Hematopoietic multipotent progenitor cell (in vitro differentiated cells): ENCODE measurements at places on chromosomes 3 and 15.

DNA sequence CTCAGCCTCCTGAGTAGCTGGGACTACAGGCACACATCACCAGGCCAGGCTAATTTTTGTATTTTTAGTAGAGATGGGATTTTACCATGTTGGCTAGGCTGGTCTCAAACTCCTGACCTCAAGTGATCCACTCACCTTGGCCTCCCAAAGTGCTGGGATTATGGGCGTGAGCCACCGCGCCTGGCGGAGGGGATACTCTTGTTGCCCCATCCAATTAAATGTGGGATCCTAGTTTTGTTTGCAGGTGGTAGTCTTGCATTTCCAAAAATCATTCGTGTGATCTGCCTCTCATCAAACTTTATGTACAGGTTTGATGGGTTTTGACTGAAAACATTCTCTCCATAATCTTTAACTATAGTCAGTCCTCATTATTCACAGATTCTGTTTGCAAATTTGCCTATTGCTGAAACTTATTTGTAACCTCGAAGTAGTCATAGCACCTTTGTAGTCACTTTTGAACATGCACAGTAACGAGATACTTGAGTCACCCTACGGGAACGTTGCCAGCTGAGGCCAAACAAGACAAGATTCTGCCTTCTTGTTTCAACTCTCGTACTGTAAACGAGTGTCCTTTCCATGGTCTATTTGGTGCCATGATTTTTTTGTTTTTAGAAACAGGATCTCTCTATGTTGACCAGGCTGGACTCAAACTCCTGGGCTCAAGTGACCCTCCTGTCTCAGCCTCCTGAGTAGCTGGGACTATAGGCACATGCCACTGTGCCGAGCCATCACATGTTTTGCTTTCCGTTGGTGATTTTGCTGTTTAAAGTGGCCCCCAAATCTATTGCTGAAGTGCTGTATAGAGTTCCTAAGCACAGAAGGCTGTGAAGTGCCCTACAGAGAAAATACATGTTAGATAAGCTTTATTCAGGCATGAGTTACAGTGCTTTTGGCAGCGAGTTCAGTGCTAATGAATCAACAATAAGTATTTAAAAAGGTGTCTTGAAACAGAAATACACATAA, 8.1 kb upstream of the MAPK6 start:
- no peak for DNase-seq

DNA sequence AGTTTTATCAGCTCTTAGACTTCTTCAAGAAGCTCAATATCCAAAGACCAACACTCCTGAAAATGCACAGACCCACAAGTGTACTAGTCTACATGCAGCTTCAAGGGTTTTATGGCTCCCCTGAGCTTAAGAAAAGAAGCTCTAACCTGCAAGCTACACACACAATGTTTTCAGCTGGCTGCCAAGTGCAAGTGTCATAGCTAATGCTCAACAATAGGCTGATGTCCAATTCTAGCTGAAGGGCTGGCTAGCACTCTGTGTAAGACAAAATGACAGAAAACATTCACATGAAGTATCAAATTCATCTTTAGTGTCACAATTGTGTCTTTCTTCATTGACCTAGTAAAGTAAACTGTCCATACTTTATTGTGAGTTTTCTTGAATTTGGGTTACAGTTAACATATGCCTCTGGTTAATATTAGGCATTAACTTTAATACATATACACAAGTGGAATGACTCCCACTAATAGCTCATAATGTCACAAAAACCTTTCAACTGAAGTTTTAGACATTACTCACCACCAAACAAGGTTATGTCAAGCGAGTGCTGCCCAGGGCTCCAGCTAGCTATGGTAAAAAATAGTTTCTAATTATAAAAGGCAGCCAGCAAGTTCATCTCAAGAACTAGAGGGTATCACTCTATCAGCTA, 15.1 kb downstream of the ABI3BP start:
- DNase-seq: no peak

DNA sequence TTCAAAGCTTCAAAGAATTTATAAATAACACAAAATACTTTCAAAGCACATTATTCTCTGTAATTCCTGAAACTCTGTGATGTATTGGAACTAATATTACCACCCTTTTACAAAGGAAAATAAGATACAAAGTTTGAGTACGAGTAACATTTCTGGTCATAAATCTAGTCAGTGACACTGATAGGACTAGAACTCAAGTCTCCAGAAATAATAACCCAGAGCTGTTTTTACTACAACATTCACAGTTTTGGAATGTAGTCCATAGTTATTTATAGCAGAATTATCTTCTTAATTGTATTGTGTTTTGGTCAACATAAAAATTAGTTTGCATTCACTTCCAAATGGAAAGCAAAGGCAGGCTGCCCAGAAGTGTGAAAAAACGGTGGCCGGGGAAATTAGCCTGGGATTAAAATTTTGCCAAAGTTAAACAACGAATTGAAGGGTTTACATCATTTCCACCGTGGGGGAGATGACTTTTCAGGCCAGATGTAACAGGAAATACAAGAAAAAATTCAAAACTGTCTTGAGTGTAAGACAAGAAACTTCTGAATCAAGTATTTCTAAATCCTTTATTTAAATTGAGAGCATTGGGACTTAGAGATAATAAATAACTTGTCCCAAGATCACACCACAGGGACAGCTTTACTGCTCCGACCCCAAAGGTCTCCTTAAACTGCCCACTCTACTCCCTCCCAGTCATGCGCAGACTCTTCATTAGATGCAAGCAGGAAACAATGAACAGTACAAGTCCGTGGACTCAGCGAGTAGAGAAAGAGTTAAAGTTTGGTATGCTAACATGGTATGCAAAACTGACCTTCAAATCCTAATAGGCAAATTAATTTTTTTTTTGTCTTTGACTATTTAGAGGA, 74.3 kb upstream of the VGLL4 start:
- peak; percentile 14 for DNase-seq

- no peak for DNase-seq
Observed at GRCh38 chr3:127532561-127533203, 57.9 kb downstream of the TPRA1 start.

DNA sequence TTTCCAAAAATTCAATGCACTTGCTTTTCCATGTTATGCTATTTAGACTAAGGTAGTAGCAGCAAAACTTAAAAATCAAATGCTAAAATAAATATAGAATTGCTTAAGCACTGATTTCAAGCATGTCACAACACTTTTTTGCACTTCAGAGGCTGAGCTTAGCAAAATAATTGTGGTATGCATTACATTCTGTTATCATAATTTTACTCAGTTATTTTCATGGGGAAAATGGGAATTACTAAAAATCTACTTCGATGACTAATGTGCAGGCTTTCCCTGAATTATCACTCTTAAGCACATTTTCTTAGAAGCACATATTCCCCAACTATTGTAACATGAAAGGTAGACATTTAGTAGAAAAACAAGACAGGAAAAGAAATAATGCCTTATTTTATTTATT, 322.4 kb upstream of the CBLB start:
- DNase-seq: no peak

DNA sequence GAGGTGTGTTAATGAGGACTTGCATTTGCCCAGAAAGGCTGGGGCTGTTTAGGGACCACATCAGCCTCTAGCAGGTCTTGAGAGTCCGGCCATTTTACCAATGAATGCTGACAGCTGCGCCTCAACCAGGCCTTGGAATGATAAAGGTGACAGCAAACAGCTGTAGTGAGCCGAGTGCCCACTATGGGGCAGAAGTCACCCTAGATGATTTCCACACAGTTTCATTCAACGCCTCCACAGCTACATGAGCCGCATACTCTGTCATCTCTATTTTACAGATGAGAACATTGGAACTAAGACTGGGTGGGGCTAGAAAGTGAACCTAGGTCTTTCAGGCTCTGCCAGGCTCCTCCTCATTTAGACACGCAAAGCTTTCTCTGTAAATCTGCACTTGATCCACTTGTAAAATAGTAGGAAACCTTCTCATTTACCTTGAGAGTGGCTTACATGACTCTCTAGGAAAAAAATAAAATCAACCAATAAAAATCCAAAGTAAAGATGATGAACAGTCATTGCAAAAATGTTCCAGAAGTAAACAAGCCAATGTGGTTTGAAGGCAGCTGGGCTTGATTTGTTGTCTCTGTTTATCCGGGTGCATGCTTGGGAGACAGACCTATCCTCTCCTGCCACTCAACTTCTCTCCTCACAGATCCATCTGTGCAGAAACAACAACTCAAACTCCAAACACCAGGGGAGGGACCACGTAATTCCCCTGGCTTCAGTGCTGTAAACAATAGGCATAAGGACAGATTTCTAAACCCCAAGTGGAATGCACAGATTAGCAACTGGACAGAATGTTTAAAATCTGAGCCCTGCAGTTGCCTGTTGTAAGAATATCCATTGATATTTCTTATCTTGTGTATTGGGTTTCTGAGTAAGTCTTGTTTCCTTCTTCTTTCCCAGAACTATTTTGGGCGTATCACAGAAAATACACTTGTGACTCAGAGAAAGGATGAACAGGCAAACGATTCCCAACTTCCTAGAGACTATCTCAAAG, 31.5 kb upstream of the LDHAL6B start:
- no peak for DNase-seq

GRCh38 chr3:23701716-23702597, 103.8 kb upstream of the UBE2E1 start:
- no peak for DNase-seq

DNA sequence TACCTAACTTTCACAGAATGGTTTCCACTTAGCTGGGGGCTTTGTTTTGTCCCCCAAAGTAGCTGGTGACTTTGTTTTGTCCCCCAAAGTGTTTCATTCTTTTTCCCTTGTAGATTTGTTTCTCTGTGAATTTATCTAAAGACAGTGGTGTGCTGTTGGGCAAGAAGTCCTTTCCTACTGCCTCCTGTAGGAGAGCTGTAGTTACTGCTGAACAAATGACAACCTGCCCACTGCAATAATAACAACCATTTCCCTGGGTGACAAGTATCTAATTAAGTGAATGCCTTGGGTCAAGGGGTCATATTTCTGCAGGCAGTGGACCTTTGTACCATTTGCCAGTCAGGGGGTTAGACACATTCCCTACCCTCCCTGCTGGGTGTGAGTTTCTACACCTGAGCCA, 125.4 kb upstream of the BFSP2 start:
- DNase-seq: no peak

GRCh38 chr15:70046679-70047369, 50.9 kb downstream of the TLE3 start:
- DNase-seq: no peak

DNA sequence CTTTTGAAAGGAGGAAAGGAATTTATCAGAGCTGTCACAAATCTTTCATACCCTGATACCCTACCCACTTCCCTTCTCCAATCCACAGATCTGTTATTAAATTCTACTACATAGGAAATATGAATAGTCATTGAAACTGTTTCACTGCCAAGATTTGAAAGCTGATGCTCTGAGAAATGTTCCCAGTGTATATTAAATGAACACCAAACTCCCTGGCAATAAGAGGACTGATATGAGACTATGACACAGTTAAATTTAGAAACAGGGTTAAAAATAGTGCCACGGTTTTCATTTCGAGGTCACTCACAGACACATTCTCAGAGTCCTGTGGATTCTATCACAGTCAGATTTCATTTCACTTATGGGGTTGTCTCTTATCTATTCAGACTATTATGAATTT, 27.2 kb upstream of the GBE1 start:
- no peak for DNase-seq

- no peak for DNase-seq
Observed at GRCh38 chr3:170864525-170865208, 5.3 kb downstream of the RPL22L1 start.
